ENCODE measurements at places on chromosomes 1 and 21. TPM values are rescaled to one million over a fixed set of nuclear protein-coding genes. Genes with fewer than 3 reads are reported as not detected.
A peak's percentile ranks its signal among the peaks of the same experiment; 100 is the strongest.

GRCh38 chr21:44395260-44395659 is 41.8 kb downstream of the TRPM2 start:
- H3K4me1 ChIP-seq, result no peaks in the 10 kb centered on the region
- no peak overlapping the region for H3K4me3 ChIP-seq
- H3K36me3 ChIP-seq, result no peaks in the 10 kb centered on the region
- no peak overlapping the region for H3K27ac ChIP-seq

- peaks cover 24% of the 10 kb centered on the region for H3K27me3 ChIP-seq
- H3K27ac ChIP-seq, result no peak overlapping the region
- no peak overlapping the region for H3K4me3 ChIP-seq
- no peaks in the 10 kb centered on the region for H3K4me1 ChIP-seq
- no peak for DNase-seq
Observed at GRCh38 chr1:176919386-176920378, 244.8 kb downstream of the ASTN1 start.

Gene CELA3B
- not detected for total RNA-seq

DNA sequence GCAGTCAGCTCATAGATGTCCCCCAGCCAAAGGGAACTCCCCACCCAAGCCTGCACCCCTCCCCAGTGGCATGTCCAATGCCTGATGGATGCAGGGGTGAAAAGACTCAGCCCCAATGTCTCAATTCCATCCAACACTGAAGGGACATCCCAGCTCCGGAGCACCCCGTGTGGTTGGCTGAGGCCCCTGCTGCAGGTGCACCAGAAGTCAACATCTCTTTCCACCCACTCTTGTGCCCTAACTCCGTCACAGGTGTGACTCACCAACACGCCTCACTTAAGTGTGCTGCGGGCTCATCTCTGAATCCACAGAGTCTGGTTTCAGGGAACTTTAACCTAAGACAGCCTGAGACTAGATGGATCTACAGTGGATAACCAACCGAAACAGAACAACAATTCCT is 40.9 kb upstream of the ZBTB18 start:
- H3K27me3 ChIP-seq, result peaks cover 11% of the 10 kb centered on the region
- no peak overlapping the region for H3K4me3 ChIP-seq
- no peak overlapping the region for H3K27ac ChIP-seq
- no peaks in the 10 kb centered on the region for H3K36me3 ChIP-seq
- peaks cover 13% of the 10 kb centered on the region for H3K4me1 ChIP-seq

- peaks cover 54% of the 10 kb centered on the region for H3K4me1 ChIP-seq
- DNase-seq, result no peak
- H3K27ac ChIP-seq, result no peak overlapping the region
- no peak overlapping the region for H3K4me3 ChIP-seq
- no peaks in the 10 kb centered on the region for H3K27me3 ChIP-seq
Observed at GRCh38 chr1:166874464-166874863, 1.6 kb downstream of the TADA1 start.

Gene KIAA1614
- total RNA-seq, result 9.1 TPM

DNA sequence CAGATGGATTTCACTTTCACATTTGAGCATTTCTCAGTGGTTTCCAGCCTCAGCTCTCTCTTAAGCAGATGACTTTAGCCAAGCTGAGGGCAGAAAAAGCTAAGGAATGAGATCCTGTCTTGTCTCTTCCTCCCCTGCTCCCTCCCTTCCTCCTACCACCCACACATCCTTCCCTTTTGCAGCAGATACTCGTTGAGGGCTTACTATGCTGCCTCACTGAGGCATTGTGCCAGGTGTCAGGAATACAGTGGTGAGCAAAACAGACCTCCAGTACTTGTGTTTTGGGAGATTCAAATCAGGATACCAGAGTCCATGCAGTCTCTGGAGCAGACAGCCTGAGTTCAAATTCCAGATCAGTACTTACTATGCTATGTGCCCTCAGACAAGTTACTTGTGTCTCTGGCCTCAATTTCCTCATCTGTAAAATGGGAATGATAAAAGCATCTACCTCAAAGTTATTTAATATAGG is 43.2 kb downstream of the KIF26B start:
- peaks cover 5% of the 10 kb centered on the region for H3K4me1 ChIP-seq
- no peaks in the 10 kb centered on the region for H3K36me3 ChIP-seq
- H3K27me3 ChIP-seq, result no peaks in the 10 kb centered on the region
- H3K4me3 ChIP-seq, result no peak overlapping the region

- no peak overlapping the region for H3K27ac ChIP-seq
- H3K27me3 ChIP-seq, result peaks cover 6% of the 10 kb centered on the region
- no peaks in the 10 kb centered on the region for H3K36me3 ChIP-seq
- peaks cover 10% of the 10 kb centered on the region for H3K4me1 ChIP-seq
- H3K4me3 ChIP-seq, result no peak overlapping the region
- peak; percentile 60 for DNase-seq
Observed at GRCh38 chr21:38140207-38140903, 116.4 kb upstream of the KCNJ15 start.

Gene COL8A2
- total RNA-seq, result 1.2 TPM

Gene CCDC30
- total RNA-seq, result 2.2 TPM
